ENCODE measurements at places on chromosomes 2 and 18.

- no peak for DNase-seq
Observed at GRCh38 chr2:40428439-40428838, 23.5 kb downstream of the SLC8A1 start.

- DNase-seq = no peak
Observed at GRCh38 chr2:211084352-211084751, 528.0 kb downstream of the CPS1 start.

DNA sequence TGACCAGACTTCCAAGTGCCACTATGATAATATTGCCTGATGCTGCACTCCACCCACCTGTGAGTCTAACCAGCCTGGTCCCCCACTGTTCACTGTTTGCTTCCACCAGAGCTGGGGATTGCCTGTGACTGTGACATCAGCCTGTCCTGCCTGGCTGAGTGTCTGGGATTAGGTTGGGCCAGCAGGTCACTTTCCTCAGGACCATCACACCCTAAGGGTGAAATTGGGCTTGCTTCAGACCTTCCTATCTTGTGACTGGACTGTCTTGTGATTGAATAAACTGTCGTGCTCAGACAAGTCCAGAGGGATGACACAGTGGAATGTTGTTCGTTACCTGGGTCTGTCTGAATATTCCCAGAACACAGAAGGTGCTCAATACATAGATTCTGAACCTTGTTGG lies 87.4 kb upstream of the HK2 start:
- DNase-seq = no peak

DNA sequence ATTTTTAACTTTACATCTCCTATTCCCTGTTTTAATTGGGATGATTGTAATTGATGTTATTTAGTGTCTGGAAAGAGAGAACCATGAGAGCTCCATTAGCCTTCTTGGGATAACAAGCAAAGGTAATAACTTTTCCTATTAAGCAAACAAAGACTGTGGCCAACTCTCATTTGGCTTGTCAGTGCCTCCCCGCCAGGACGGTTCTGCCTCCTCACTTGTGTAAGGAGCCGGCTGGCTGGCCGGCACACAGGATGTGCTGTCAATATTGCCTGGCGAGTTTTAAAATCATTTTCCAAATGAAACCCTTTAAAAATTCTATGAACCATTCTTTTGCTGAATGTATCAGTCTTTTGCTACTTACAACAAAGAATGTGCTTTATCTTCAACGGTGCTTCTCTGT lies 898.3 kb downstream of the CPS1 start:
- no peak for DNase-seq

- peak; percentile 52 for DNase-seq
Observed at GRCh38 chr2:241771286-241772062, 5.1 kb upstream of the GAL3ST2 start.

GRCh38 chr2:207487650-207488311 lies 42.0 kb upstream of the CREB1 start:
- DNase-seq = peak; percentile 96

- no peak for DNase-seq
Observed at GRCh38 chr2:156864325-156864724, 393.2 kb upstream of the GALNT5 start.

DNA sequence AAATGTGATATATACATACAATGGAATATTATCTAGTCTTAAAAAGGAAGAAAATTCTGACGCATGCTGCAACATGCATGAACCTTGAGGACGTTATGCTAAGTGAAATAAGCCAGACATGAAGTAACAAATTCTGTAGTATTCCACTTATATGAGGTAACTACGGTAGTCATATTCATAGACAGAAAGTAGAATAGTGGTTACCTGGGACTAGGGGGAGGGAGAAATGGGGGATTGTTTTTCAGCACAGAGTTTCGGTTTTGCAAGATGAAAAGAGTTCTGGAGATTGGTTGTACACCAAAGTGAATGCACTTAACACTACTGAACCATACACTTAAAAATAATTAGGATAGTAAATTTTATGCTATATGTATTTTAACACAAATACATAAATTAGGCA lies 215.9 kb upstream of the FBXO11 start:
- no peak for DNase-seq

- DNase-seq = no peak
Observed at GRCh38 chr2:133937669-133938068, 316.2 kb upstream of the MGAT5 start.

DNA sequence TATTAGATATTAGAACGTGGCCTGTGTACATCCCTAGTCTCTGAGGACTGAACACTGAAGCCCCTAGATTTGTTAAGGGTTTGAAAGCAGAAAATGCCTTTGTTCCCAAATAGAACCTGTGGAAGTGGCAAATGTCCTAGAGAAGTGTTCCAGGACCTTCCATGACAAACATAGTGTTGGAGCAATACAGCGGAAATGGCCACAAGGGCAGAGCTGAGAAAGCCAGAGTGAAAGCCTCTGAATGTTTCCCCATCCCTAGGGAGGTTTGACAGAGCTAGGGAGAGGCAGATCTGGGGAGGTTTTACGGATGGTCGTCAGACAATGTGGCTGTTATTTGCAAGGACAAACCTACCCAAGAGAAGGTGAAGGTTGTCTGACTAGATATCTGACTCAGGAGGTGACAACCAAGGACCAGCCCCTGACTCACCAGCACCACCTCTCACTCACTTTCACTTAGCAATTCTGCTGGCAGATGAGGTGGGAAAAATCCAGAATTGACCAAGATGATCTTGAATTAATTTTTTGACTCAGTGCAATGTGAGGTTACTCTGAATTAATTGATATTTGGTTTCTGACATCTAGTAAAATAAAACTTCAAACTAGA lies 24.1 kb downstream of the RBM43 start:
- no peak for DNase-seq

GRCh38 chr18:35694808-35695207 lies 113.3 kb downstream of the GALNT1 start:
- DNase-seq = no peak

- DNase-seq = no peak
Observed at GRCh38 chr2:85804583-85804982, 50.8 kb downstream of the ATOH8 start.

DNA sequence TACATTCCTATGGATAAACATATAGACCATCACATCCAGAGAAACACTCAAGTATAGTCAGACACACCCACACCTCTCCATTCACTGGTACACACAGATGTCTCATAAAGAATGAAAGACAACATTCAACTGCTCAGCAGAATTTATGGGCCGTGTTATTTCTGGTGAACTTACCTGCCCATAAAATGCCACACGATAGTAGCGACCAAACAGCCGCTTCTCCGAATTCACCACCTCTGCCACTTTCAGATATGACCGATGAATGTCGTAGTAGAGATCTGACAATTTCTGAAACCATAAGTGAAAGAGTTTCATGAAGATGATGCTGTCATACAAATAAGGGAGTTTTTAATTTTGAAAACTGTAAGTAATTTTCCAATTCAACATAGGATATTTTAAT lies 70.7 kb upstream of the CCDC195 start:
- no peak for DNase-seq

GRCh38 chr2:85813211-85813981 lies 59.6 kb downstream of the ATOH8 start:
- no peak for DNase-seq

DNA sequence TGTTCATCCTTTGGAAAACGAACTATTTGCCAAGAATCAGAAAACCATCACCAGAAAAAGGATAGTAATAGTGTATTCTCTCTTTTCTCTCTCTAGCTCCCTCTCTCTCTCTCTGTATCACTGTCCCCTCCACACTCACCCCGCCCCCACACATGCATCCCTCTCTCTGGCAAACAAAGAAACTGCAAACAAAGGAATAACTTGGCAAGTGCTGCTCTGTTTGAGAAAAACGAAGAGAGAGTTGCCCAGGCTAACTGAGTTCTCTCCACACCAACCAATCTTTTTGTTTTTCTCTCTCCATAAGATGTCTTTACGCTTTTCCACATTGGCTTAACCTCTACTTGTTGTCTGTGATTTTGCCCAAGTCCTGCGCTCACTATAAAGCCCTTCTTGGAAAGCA lies 316.2 kb downstream of the EPHA4 start:
- DNase-seq = no peak

- DNase-seq = peak; percentile 11
Observed at GRCh38 chr2:166092889-166093288, 34.9 kb downstream of the SCN1A start.

DNA sequence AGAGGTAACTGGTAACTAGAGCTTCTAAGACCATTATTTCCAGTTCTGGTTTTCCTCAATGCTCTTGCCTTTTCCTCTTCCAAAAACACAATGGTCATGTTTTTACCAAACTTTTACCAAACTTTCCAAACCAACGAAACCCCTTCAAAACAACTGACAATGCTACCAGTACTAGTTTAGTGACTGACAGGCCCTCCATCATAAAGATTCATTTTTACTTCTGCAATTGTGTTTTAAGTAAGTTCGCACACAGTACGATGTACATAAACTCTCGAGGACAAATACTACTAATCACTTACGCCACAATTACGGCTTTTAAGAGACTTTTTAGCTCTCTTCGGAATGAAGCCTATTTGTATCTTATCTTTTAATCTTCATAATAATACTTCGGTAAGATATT lies 900 bp downstream of the C18orf32 start:
- no peak for DNase-seq

- DNase-seq = no peak
Observed at GRCh38 chr2:76120176-76120575, 409.5 kb upstream of the GCFC2 start.

GRCh38 chr2:40352041-40352702 lies 99.7 kb downstream of the SLC8A1 start:
- DNase-seq = peak; percentile 81

DNA sequence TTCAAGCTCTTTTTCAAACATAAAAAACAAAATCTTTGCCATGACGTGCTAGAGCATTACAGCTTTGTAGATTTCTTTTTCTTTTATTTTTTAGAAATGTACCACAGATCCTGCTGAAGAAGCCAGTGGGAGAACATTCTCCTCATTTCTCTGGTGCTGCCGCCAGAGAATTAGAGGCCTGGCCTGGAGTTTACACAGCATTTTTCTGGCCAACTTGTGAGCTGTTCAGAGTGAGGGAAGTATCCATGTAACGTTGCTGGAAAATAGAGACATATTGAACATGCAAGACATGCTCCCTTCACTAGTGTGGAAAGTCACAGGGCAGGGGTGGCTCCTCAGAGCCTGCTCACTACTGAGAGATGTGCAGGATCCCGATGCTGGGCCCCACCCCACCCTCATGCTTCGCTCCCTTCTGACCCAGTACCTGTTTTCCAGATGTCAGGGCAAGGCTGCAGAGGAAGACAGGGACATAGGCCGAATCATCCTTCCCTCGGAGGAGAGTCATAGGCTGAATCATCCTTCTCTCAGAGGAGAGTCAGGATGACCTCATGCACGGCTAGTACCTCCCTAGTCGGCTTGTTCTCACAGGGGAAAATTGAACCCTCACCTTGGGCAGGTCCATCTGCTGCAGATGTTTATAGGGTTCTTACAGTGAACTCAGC lies 298.5 kb downstream of the INSIG2 start:
- DNase-seq = peak; percentile 81

GRCh38 chr18:76052227-76052595 lies 442.8 kb downstream of the ZNF516 start:
- no peak for DNase-seq

DNA sequence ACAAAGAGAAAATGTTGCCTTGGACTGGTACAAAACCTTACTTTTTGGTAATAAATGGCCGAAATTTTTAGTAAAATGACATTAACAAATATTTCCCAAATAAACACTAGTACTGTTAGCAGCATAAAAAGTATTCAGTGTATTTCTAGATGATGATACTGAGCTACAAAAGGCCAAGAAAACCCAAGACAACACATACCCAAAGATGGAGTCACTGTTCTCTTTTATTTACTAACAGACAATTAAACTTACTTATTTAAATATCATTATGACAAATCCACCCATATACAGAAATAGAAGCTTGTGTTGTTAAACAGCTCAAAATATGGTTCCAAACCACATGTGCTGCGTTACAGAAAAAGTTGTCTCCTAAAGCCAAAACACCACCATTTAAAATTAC lies 239.9 kb downstream of the ZEB2 start:
- no peak for DNase-seq

DNA sequence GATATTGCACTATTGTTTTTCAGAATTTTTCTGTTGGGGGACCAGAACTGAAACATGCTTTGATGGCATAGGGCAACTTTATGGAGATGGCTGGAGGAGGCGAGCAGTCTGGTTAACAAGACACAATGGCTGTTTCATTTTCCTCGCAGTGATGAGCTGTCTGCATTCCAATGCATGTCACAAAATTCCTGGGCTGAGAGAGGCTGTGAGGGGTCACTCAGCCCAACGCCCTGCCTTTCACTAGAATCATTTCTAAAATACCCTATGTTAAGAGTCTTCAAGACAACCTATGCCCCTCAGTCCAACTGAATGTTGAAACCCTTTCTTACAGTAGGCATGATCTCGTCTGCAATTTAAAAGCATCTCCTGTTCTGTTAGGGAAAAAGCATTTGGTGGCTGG lies 1090.0 kb downstream of the BCL11A start:
- DNase-seq = no peak

GRCh38 chr2:120834206-120834605 lies 98.5 kb downstream of the GLI2 start:
- DNase-seq = no peak

DNA sequence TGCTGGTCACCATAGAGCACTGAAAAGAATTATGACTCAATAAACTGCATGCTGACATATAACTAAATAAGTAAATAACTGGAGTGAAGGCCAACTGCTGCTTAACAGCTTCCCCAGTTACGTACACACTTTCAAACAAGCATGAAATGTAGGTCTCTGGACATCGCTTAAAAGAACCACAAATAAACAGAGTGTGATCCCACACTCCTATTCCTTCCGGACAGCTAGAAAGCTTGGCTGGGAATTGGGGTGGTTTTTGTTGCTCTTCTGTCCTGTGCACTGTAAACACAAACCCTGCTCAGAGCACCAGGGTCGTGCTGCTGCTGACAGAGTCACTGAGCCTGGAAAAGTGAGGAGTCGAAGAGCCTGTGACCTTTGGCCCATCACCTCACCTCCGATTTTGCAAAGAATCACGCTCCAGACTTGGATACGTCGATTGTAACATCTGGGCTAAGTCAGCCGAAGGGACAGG lies 162.7 kb upstream of the NT5C1B start:
- no peak for DNase-seq

- DNase-seq = no peak
Observed at GRCh38 chr2:190062053-190062452, 476 bp downstream of the MSTN start.

- peak; percentile 51 for DNase-seq
Observed at GRCh38 chr18:63828656-63829055, 53.4 kb downstream of the SERPINB7 start.

GRCh38 chr18:36194600-36195315 lies 7.5 kb downstream of the MOCOS start:
- DNase-seq = no peak

DNA sequence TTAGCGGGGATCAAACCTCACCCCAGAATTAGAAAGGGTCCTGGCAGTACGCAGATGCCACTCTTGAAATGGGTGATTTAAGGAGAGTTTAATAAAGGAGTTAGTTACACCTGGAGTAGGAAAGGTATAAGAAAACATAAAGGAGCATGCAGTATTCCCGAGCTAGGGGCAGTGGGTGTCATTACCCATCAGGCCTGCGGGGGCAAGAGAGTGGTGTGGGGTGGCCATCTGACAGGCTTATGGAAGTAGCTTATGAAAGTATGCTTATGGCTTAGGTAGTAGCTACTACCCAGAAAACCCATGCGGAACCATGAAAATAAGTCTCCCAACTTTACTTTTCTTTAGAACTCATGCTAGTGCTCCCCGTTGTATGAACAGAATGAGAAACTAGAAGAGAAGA lies 568.9 kb upstream of the ACVR2A start:
- no peak for DNase-seq

GRCh38 chr2:239993291-239993690 lies 31.9 kb downstream of the NDUFA10 start:
- no peak for DNase-seq

All from fibroblast of skin of right quadriceps (primary cell).